ENCODE measurements at places on chromosomes 6 and 20. TPM values are rescaled to one million over a fixed set of nuclear protein-coding genes. Genes with fewer than 3 reads are reported as not detected.
A peak's percentile ranks its signal among the peaks of the same experiment; 100 is the strongest.

GRCh38 chr20:62411479-62412193 is 4.6 kb upstream of the CABLES2 start:
- DNase-seq: no peak

DNA sequence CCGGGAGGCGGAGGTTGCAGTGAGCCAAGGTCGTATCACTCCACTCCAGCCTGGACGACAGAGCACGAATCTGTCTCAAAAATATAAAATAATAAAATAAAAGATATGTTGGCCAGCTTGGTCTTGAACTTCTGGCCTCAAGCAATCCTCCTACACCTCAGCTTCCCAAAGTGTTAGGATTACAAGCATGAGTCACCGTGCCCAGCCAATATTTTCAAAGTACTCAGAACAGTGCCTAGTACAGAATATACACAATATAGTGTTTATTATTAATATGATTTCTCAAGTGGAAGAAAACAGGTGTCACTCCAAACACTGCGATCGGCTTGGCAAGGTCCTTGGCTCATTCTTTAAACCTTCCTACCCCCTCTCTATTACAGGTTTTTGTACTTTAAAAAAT is 3.1 kb downstream of the FAM210B start:
- no peak for DNase-seq

- DNase-seq: no peak
These were observed 8.5 kb downstream of the RNF217 start for GRCh38 chr6:124970763-124971162.

DNA sequence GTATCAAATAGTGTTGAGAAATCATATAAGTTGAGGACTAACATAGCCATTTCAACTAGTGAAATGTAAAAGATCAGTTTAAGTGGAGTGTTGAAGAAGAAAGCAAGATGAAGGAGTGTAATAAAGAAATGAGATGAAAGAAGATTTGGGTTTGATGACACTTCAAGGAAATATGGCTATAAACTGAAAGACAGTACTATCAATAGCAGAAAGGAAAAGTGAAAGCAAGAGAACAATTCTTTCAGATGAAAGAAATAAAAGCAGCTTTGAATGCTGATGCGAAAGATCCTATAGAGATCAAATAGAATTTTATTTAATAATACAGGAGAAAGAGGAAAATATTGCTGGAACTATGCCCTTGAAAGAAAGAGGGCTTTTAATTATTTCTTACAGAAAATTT is 92.8 kb upstream of the PRSS16 start:
- no peak for DNase-seq

DNA sequence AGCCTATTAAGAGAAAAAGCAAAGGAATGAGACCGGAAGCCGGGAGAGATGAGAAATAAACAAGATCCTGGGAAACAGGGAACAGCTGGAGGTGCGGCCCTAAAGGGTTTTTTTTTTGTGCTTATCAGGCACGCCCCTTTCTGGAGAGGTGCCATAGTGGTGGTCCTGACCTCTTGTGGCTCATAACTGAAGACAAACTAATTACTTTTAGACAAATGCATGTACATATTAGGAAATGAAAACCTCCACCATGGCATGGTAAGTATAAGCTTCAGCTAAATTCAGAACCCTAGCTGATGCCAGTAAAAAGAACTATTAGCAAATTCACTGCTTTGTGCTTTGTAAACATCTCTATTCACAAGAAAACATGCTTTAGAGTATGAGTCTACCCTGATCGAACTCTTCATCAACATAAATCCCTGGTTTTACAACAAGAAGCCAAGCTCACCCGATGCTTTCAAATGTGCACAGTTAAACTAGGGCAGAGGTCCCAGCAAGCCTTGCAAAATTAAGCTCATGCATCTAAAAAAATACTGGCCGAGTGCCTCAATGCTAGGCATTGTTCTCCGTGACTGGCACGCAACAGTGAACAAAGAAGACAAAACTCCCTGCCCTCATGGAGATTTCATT is 96.4 kb upstream of the MRPS10 start:
- DNase-seq: peak; percentile 19

DNA sequence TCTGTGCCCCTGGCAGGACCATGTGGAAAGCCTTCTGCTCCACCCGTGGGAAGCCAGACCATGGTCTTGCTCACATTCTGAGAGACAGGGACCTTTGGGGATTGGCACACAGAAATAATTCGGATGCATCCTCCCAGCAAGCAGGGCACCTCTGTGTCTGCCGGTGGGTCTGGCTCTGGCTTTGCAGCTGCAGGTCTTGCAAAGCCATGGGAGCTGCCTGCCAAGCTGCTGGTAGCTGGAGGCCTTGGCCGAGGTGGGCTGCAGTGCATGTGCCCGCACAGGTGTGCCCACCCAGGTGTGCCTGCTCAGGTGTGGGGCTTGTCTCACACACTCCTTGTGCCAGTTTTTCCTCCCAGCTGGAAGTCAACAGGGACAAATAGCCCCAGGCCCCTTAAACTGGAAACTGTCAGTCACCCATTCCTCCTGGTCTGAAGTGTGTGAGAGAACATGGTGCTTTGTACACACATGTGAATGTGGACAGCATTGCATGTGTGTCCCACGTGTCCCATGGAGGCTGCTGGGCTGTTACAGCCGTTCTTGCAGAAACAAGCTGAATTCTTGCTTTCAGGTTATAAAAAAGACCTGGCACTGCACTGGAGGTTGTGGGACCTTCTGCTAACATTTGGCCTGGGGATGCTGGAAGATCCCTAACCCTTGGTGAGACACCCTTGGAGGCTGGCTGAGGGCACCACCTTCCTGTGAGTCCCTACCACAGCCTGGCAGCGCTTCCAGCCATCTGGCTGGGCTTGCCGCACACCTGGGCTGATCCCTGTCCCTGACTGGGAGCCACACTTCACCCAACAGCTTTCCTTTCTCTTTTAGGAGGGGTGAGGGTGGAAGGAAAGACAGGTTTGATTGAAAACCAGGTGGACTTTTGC is 54.9 kb upstream of the SMOC2 start:
- DNase-seq: no peak

DNA sequence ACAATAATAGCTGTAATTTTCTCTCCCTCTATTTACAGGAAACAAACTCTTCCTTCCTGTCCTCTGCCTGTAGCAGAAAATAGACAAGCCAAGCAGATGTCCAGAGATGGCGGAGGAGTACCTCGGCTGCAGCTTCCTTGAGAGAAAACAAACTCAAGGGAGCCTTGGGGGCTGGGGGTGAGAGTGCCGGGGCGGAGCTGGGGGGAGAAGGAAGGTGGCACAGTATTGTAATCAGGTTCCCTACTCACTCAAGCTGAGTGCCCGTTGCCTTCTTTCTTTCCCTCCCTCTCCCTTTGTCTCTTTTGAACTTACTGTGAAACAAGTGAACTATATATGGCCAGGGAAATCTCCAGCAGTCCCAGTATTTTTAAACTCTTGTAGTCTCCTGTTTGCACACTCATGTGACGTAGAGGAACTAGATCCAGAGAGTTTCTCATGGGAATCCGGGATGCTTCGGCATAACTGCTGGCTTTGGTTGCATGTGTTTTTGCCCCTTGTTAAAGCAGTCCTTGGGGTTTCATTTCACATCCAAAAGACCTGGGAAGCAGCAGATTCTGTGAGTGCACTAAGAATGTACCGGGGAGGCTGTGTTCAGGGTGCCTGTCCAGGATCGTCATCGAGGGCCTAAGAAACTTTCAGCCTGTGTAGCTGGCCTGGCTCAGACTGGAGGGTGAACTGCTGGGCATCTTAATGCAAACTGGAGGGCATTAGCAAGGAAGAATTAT is 44.6 kb upstream of the HDDC2 start:
- DNase-seq: no peak

DNA sequence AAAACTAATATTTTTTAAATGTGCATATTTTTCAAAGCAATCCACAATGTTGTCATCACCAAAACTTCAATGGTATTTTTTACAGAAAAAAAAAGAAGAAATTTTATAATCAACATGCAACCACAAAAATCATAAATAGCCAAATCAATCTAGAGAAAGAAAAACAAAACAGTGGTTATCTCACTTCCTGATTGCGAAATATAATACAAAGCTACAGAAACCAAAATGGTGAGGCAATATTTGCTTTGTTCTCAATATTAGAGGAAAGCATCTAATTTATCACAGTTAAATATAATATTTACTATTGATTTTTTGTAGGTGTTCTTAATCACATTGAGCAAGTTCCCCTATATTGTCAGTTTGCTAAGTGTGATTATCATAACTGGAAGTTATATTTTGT is 720.7 kb upstream of the ADGRB3 start:
- DNase-seq: no peak

DNA sequence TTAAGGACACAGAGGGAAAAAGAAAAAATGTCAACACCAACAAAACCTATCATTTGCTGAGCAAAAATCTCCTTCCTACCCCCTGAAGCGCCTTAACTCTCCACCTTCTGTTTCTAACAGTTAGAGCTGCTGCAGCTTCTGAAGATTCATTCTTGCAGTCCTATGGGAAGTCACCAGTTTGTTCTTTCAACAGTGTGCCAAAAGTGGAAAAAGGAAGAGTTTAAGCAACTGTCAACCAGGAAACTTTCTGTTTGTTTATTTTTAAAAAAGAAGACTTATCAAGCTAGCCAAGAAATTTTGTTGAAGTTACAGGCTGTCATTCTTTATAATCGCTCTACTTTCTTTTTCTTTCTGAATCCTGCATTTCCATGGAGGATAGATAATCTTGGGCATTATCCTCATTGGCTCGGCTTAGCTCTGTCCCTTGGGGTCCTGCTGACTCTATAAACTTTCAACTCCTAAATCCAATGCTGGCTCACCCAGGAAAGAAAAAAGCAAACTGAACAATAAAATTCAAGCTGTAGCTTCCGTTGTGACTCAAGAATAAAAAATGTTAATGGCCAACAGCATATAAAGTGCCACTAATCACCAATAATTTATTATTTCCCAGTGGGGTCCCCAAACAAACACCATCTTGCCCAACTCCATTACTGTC is 172.8 kb upstream of the CITED2 start:
- no peak for DNase-seq

DNA sequence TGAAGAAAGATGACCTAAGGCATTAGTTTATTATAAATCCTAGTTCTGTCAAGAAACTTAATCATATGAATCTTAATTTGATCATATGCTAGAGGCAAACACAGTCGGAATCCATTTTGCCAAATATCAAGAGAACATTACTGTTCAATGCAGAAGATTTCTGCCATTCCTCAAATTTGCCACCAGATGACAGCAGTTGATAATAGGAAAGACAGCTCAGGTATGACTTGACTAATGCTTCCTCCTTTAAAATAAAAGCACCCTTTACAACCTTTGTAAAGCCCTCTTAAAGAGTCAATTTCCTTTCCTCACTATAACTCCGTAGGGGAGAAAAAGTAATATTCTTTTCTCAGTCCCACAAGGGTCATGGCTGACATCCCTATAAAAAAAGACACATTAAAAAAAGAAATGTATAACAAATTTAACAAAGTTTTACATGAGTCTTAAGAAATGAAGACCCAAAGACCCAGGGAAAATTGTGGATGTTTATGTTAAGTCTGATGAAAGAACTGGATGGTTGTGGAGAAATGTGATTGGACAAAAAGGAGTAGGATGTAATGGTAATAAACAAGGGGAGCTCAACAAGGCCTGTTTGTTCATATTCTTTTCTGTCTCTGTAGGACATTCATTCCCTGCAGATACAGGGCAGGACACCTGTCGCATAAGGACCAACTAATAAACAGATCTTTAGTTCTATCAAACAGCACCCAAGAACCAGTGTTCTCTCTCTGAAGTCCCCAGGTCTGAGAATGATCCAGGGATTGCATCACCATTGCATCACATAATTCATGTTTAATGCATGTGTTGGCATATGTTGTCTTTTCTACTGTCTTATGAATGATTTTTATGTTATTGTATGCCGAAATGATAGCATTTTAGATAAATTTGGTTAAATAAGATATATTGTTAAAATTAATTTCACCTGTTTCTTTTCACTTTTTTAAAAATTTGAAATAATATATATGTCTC is 23.0 kb upstream of the IL17A start:
- DNase-seq: no peak

DNA sequence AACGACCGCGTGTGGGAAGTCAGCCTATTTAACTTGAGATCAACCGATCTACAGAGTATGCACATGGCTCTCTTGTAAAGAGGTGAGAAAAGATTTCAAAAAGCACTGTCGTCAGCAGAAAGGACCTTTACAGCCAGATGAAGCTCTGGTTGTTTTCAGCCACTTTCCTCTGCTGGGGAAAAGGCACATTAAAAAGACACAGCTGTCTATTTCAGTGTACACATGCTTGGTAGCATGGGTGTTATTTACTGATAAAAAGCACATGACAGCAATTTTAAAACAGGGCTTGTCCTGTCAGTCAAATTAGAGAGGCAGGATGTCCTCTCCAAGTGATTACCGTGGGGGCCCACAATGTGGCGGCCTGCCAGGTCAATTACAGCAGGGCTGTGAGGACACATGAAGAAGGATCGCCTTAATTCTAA is 188.9 kb downstream of the PRKN start:
- DNase-seq: peak; percentile 78

GRCh38 chr6:125952764-125953501 is 3.6 kb upstream of the HINT3 start:
- no peak for DNase-seq

DNA sequence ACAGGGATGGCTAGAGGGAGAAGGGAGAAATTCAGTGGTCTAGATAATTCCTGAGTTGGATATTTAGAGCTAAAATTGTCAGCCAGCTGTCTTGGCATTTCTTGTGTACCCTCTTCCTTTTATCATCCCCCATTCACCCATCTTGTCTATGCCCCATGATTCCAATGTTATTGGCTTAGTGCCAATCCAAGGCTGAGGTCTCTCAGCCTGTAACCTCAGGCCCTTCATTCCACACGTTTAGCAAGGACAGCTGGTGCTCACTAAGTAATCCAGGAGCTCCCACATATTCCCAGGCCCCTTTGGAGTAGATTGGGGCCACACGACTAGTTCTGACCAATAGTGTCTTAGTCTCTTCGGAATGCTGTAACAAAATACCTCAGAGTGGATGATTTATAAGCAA is 112.4 kb upstream of the ATXN1 start:
- no peak for DNase-seq

DNA sequence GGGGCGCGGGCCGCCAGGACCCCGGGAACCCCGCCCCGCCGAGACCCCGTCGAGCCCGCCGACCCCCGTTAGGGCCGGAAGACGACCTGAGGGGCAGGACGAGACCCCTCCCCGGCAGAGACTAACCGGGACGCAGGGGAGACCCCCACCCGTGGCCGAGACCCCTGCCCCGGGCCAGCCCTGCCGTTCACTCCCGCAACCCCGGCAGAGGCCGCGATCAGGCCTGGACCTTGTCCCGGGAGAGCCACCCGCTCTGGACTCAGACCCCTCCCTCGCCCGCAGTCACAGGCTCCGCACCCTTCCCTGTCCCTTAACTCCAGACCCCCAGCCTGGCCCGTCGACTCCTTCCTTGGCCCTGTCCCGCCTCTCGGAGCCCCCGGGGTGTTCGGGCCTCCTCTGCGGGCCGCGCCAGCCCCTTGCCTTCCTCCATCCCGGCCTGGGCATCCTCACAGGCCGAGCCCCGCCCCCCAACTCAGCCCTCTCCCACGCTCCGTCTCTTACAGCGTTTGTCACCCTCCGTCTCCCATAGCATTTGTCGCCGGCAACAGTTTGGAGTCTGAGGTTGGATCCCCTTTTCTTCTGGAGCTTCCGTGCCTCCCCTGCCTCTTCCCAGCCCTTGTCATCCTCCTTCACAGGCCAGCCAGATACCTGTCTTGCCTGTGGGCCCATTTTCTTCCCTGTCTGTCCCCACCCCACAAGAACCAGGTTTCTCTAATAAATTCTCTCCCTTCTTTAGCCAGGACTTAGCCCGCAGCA is 569 bp downstream of the TCEA2 start:
- DNase-seq: no peak

- DNase-seq: no peak
These were observed 30.7 kb downstream of the ZFAND3 start for GRCh38 chr6:37850260-37850659.

Gene NOX3
- polyA plus RNA-seq: not detected

Gene CALHM4
- polyA plus RNA-seq: 0.22 TPM

Gene NKAIN4
- polyA plus RNA-seq: not detected

Gene EYS
- not detected for polyA plus RNA-seq

Gene TRIM10
- polyA plus RNA-seq: not detected

Data from heart right ventricle (tissue), 16 donors.